Caki2 (cell line): ENCODE measurements at places on chromosomes 6 and 20. TPM values are rescaled to one million over a fixed set of nuclear protein-coding genes. Genes with fewer than 3 reads are reported as not detected.
A peak's percentile ranks its signal among the peaks of the same experiment; 100 is the strongest.

MRPS26 gene
- total RNA-seq = 131 and 216 TPM in 2 replicates

DNA sequence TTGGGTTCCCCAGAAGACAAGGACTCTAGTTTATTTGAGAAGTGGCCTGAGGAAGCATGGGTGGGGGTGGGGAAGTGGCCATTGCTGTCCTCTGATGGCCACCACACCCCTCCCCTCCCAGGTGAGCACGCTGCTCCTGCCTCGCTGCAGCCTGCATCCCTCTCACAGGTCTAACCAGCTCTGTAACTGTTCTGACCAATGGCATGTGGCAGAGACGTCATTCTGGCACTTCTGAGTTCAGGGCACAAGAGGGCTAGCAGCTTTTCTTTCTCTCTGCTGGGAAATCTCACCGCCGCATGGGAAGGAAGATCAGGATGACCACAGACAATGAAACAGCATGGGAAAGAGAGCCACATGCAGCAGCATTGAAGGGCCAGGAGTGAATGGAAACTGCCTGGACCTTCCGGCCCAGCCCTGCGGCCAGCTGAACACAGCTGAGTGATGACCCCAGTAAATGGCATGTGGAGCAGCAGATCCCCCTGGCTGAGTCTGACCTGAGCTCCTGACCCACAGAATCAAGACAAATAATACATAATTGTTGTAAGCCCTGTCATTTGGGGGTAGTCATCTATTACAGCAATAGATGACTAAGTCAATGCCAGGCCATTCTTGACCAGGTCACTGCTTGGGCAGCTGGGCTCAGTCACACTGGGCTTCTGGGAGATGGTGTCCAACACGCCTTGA, 179.8 kb downstream of the LINC00237 start:
- DNase-seq = peak; percentile 6

DNA sequence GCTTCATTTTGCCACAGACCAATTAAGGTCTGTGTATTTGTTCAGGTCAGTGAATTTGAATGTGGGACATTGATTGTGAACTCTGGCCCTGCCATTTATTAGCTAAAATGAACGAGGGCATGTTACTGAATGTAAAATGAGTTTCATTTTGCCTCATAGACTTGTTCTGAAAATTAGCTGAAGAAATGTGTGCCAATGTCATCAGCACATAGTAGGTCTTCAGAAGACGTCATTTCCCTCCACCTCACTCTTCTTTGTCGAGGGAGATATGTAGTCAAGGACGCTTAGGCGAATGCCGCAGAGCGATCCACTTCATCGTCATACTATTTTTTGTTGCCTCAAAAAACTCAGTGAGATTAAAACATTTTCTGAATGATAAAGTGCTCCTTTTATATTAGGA, 291.7 kb downstream of the SMOC2 start:
- no peak for DNase-seq

DNA sequence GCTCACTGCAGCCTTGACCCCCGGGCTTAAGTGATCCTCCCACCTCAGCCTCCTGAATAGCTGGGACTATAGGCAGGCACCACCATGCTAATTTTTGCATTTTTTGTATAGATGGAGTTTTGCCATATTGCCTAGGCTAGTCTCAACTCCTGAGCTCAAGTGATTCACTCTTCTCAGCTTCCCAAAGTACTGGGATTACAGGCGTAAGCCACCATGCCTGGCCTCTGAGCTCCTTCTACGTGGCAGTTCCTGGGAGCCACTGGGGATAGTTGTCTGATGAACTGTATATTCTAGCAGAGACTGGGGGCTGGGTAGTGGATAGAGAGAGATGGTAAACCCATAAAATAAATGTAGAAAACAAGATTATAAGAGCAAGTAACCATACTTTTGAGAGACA, 26.1 kb downstream of the IYD start:
- DNase-seq = no peak

- no peak for DNase-seq
Observed at GRCh38 chr20:62927128-62927705, 912 bp upstream of the DIDO1 start.

- no peak for DNase-seq
Observed at GRCh38 chr6:110688661-110689268, 126.5 kb downstream of the CDK19 start.

- DNase-seq = no peak
Observed at GRCh38 chr6:135655055-135655454, 157.5 kb upstream of the AHI1 start.

- DNase-seq = no peak
Observed at GRCh38 chr6:385614-386013, 5.9 kb upstream of the IRF4 start.

DNA sequence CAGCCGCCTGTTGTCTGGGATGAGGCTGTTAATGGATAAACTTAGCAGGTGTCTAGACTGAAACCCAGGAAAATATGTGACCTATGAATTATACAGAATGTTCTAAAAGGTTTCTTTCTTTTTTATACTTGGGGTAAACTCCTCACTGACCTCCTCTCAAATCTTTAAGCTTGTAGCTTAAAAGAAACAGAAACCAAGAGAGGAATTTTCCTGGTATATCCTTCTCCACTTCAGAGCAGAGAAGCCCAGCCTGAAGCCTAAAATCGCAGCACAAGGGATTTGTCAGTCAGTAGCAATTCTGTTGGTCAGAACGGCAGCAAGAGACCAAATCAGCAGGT, 99.4 kb upstream of the RIPOR2 start:
- DNase-seq = peak; percentile 23

FAM209A gene
- total RNA-seq = not detected in 2 replicates

GRCh38 chr20:46246559-46246958, 61.7 kb downstream of the CDH22 start:
- DNase-seq = no peak

DNA sequence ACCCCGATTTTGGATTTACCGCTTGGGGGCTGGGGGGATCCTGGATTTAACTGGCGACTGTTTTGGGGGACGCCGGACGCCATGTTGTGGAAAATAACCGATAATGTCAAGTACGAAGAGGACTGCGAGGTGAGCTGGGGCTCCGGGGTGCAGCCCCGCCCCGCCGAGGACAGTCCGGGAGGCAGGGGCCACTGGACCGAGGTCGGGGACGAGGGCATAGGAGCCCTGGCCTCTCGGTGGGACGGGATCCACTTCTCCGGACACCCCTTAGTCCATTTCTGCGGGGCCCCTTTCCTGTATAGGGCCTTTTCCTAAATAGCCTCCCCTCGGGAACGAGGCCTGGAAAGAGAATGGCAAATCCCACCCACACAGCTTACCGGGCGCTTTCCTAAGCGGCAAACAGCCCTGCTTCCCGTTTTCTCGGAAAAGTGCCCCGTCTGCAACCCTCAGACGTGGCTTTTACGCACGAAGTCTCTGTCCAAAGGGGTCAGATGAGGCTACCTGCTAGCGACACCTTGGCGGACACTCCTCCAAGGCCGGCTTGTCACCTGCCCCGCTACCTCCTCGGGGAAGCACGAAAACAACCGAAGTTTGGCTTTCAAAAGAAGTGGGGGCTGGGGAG, 469 bp downstream of the TFAP2C start:
- DNase-seq = peak; percentile 25
